ENCODE measurements at places on chromosomes 12 and 14.

DNA sequence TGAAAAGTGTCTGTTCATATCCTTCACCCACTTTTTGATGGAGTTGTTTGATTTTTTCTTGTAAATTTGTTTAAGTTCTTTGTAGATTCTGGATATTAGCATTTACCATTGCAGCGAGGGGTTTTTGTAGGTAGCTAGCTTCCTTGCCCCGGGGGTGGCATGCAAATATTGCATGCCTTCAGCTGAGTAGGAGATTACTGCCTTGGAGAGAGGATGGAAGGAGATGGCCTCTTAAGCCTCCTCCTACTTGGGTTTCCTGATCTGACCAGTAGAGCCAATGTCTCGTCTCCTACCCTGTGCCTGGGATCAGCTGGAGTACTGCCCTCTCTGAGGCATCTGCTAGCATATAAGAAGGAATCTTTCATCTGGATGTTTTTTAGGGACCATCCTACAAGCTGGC is 134.4 kb upstream of the CCND2 start:
- no peak for DNase-seq

GRCh38 chr12:130398100-130398848 is 60.6 kb downstream of the PIWIL1 start:
- no peak for DNase-seq

DNA sequence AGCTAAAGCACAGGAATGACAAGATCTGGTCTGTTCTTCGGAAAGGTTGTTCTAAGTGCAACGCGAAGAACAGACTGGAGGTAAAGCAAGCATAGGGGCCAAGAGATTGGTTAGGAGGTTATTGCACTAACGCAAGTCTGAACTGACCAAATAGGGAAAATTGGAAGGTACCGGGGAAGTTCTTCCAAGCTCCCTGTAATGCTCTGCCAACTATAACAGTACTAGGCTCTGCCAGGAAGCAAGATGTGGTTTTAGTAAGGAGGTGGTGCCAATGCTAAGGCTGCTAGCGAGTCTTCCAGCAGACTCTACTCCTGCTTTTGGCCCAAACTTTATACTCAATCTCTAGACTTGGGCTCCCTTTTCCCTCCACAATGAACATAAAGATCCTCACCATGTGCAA is 138.6 kb downstream of the PAWR start:
- DNase-seq: no peak

DNA sequence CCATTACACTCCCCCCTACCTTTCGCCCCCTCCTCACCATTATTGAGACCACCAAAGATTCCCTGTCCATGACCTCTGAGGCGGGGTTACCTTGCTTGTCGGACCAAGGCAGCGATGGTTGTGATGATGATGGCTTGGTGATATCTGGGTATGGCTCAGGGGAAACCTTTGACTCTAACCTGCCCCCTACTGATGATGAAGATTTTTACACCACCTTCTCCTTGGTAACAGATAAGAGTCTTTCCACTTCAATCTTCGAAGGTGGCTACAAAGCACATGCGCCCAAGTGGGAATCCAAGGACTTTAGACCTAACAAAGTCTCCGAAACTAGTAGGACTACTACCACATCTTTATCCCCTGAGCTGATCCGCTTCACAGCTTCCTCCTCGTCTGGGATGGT is 350.2 kb downstream of the DIO2 start:
- no peak for DNase-seq

DNA sequence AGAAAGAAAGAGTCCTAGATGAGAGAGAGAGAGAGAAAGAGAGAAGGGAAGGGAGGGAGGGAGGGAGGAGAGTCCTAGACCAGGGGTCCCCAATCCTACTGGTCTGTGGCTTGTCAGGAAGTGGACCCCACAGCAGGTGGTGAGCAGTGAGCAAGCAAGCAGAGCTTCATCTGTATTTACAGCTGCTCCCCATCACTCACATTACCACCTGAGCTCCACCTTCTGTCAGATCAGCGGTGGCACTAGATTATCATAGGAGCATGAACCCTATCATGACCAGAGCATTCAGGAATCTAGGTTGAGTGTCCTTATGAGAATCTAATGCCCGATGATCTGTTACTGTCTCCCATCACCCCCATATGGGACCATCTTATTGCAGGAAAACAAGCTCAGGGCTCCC is 39.2 kb upstream of the AMN1 start:
- DNase-seq: no peak

GRCh38 chr12:116573776-116574175 is 14.6 kb downstream of the MAP1LC3B2 start:
- DNase-seq: no peak
